ENCODE measurements at places on chromosomes 2 and 18.

DNA sequence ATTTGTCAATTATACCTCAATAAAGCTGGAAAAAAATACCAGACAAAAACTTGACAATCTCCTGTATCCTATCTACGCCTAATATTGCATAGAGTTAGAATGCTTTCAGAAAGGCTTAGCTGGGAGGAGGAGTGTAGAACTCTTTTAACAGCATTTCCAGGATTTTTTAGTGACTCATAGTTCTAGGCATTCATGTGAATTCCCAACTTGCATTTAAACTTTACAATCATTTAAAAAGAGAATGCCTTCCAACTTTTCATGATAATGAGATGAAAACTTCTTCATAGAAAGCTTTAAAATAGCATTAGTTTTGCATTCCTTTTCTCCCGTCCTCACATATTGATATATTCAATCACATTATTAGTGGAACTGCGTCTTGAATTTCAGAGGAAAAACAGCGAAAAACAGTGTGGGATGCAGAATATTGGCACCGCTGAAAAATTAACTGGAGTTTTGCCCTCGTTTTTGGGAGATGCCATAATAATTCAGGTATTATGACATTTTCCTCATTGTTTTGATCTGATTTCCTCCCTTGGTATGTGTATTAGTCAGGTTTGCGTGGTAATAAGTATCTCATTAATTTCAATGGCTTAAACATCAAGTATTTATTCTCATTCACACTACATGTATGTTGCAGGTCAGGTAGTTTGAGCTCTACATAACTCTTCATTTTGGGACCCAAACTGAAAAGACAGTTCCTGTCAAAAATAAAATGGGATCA lies 293.2 kb upstream of the FIGN start:
- no peak for DNase-seq

DNA sequence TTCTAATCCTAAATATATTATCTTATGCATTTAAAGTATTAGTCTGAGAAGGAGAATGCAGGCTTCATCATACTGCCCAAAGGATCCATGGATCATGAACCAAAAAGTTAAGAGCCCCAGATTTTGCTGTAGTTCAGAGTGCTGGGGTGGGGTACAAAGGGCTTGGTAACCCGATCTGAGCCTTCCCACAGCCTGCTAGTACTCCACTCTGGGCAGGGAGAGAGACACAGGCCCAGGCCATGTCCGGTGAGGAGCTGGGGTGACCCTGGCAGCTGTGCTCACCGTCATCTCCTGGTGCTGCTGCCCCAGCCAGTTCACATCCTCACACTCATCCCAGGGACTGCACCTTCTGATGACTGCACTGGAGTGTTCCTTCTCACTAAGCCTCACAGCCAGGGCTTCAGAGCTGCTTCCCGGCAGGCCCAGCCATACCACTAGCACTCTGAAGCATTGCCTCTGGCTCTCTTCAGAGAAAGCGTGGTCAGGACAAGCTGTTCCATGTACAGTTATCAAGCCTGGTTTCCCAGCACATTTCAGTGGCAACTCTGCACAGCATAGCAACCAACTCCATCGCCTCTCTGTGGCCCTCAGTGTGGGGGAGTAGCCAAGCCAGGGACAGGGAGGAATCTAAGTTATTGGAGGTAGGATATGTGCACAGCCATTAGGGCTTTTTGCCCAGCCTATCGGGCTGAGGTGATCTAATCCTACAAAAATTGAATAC lies 189.0 kb upstream of the CTAGE1 start:
- DNase-seq, result no peak

DNA sequence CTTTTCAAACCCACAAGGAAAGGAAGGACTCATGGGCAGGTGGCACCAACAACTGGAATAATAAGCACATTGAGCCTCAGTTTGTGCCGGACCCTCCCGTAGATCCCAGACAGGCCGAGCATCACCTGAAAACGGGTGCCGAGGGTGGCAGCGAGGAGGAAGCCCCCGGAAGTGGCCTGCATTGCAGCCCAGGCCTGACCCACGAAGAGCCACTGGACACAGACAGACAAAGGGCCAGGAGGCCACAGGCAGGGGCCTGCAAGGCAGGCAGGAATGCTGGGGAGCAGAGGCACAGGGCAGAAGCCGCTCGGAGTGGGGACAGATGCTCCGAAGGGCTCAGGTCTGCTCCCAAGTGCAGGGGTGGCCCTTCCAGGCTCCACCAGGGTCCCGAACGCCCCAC lies 31.7 kb downstream of the MTERF4 start:
- DNase-seq, result no peak

GRCh38 chr2:181157326-181157725 lies 176.9 kb downstream of the UBE2E3 start:
- no peak for DNase-seq

DNA sequence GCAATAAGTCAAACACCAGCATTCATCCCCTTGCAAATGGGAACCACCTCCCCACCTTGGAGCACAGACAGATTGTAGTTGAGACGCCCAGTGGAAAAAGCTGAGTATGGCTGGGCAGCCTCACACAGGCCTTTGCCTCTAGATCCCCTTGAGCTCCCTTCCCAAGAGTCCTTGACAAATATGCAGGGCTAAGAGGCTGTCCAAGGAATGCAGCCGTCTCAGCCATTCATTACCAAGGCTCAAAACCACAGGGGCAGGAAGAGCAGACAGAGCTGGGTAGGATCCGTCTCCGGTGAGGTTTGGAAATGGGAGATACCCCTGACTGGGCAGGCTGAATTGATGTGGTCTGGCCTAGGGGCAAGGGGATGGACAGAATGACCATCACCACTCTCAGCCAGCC lies 557.1 kb downstream of the TNS1 start:
- DNase-seq, result no peak

DNA sequence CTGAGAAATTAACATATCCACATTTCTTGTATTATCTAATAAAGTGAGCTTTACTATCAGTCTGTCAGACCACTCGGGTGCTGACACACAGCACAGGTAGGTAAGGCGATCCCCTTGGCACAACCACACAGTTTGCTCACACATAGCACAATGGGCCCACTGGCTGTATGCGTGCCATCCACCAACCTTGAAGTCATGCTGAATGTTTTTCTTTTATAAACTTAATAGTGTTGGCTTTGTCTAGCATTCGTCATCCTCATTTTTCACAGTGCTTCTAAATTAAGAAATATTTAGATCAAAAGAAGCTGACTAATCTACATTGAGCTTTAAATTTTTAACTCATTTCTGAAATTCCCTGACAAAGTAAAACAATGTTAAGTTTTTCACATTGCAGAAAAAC lies 50.0 kb upstream of the PAPOLG start:
- no peak for DNase-seq

DNA sequence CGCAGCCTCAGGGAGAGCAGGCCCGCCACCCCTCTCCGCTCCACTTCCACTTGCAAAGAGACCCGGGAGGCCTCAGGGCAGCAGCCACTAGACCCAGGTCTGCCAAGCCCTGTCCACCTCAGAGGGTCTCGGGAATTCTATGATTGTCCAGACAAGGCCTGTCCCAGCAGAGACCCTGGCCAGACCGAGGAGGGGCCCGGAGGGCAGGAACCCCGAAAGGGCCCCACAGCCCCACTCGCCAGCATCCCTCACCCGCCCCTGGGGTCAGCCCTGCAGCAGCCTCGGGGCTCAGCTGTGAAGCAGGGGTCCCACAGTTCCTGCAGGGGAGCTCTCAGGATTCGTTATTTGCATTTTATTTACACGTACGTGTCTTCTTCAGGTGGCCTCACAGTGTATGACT lies 269.5 kb downstream of the EIPR1 start:
- DNase-seq, result no peak

GRCh38 chr18:25275412-25276001 lies 76.5 kb downstream of the ZNF521 start:
- DNase-seq, result no peak

DNA sequence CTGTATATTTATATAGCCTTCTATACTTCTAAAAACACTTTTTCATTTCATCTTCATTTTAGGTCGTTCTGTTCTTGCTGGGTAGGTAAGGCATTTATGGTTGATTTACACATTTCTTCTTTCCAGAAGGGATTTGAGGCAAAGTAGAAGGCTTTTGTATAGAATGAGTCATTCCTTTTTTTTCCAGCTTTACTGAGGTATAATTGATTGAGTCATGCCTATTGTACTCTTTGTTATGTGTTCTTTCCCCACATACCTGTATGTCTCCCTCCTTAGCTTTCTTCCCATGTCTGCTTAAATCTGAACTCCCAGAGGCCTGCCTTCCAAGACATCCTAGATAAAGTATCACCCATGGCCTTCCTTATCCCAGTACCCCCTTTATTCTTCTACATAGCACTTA lies 4.8 kb upstream of the CDC42EP3 start:
- DNase-seq, result no peak

DNA sequence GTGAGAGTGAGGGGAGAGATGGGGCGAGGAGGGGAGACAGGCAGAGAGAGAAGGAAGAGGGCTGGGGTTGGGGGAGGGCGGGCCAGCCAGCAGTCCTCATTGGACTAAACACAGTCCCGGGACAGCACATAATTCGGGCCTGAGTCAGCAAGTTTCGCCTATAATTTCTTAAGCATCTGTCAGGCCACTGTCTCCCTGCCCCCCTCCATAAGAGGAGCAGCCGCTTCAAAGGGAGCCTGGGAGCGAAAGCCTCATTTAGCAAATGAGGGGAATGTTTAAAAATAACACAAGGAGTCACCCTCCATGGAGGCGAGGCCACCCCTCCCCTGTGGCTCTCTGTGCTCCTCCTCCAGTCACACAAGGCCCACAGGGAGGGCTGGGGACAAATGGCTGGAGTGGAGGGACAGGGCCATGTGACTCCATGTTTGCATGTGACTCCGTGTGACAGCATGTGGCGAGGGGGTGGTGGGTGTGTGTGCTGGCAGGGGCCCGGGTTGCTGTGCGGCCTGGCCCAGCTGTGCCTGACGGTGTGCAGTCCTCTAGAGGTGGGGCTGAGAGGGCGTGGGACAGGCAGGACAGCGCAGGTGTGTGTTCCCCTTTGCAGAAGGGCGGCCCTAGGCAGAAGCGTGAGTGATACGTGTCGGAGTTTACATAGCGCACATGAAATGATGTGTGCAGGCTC lies 162.4 kb downstream of the CELF4 start:
- no peak for DNase-seq

DNA sequence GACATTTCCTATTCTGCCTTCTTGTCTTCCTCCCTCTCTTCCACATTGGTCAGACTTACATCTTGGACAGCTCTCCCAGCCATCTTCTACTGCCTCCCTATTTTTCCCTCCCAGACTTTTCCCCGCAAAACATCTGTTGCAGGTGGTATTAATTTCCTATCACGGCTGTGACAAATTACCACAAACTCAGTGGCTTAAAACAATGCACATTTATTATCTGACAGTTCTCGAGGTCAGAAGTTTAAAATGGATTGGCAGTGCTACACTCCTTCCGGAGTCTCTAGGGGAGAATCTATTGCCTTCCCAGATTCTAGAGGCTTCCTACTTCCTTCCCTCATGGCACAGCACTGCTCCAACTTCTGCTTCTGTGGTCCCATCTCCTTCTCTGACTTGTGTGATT lies 33.3 kb downstream of the STRADB start:
- no peak for DNase-seq

GRCh38 chr2:215722125-215722524 lies 286.3 kb upstream of the FN1 start:
- no peak for DNase-seq

DNA sequence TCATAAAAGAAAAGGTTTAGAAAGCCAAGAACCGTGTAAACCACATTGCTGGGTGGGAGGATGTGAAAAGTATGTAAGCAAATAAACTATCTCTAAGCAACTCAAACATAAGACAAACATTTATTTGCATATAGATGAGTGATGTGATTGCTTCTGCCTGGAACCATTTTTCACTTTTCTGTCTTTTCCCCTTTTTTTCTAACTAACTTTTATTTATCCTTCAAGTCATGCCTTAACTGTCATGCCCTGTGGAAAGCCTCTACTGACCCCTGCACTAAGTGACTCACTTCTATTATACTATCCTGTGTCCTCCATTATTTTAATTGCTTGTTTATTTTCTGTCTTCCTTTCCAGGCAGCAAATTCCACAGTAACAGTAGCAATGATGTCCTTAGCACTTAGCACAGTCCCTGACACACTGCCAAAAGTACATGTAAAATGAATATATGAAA lies 87.5 kb upstream of the CTAGE1 start:
- no peak for DNase-seq

DNA sequence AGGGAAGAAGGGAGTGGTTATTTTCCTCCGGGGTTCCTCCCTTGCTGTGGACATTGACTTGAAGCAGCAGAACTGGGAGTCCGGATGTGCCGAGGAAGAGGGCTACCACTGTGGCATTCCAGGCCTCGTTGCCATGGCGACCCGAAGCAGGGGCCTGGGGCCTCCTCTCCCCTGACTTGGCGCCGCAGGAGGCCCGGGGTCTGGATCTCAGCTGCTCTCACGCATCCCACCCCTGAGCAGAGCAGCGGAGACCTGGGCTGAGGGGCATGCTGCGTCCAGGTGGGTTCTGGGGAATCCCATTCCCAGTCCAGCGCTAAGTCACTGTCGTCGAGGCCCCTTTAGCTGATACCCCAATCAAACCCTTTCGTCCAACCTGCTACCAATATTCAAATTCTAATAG lies 100.2 kb downstream of the BCL11A start:
- DNase-seq, result no peak

DNA sequence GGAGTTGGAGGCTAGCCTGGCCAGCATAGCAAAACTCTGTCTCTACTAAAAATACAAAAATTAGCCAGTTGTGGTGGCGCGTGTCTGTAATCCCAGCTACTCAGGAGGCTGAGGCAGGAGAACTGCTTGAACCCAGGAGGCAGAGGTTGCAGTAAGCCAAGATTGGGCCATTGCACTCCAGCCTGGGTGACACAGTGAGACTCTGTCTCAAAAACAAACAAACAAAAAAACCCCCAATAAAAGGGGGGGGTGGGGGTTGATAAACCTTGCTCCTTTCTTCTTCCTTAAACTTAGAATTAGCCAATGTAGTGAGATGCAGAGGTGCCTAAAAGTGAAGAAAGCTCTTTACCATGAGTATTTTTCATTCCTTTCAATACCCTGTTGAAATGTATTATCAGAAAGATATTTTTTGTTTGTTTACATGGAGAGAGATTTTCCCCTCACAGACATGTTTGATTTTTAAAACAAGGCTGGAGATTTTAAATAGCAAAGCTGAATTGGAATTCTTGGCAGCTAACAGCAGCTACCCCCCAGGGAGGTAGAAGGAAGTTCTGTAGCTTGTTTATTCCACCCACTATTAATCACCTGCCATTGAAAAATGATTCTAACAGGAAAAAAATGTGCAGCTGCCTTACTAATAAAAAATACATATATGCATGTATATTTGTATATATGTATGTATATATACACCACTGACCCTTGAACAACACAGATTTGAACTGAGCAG lies 48.6 kb downstream of the GYPC start:
- no peak for DNase-seq
